ENCODE measurements at places on chromosomes 12 and 14.

DNA sequence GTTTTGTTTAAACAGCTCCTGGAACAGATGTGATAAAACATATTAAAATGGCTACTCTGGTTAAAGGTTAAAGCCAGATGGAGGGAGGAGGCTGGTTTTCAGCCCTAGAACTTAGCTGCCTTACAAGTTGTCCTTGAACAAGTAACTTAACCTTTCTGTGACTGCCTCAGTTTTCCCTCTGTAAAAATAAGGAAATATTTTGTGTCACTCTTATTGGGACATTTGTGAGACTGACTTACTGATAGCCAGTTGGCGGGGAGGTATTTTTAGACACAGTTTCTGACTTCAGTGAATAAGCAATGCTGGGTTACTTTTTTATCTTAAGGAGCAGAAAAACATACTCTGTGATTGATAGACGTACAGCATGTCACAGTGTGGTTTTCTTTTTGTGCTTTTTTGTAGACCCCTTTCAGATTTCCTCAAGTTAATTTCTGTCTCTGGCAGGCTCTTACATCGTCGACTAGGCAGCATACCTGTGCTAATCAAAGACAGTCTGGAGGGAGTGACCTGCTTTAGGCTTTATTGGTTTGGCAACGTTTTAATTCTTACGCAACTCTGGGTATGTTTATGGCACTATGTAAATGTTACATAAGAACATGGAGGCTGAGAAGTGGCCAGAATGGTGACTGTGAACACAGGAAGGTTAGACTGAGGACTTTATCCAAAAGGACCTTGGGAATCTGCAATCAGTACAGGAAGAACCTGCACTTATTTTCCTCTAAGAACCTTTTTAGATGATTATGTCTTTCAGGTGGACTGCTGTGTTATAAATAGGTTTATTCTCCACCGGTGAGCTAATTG lies 3.3 kb downstream of the ACVR1B start:
- no peak for DNase-seq

- DNase-seq = no peak
Measured at GRCh38 chr12:77070800-77071449, 5.6 kb upstream of the E2F7 start.

- no peak for DNase-seq
Measured at GRCh38 chr12:62893276-62893675, 41.7 kb downstream of the PPM1H start.

DNA sequence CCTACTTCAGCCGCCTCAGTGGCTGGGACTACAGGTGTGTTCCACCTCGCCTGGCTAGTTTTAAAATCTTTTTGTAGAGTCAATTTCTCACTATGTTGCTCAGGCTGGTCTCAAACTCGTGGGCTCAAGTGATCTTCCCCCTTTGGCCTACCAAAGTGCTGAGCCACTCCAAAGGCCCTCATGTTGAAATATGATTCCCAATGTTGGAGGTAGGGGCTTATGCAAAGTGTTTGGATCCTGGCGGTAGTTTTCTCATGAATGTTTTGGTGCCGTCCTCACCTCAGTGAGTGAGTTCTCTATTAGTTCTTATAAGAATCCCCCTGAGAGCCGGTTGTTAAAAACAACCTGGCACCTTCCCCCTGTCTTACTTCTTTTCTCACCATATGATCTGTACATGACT lies 784.6 kb downstream of the TMTC2 start:
- DNase-seq = no peak

GRCh38 chr12:93944911-93945310 lies 203.5 kb upstream of the PLXNC1 start:
- DNase-seq = no peak

DNA sequence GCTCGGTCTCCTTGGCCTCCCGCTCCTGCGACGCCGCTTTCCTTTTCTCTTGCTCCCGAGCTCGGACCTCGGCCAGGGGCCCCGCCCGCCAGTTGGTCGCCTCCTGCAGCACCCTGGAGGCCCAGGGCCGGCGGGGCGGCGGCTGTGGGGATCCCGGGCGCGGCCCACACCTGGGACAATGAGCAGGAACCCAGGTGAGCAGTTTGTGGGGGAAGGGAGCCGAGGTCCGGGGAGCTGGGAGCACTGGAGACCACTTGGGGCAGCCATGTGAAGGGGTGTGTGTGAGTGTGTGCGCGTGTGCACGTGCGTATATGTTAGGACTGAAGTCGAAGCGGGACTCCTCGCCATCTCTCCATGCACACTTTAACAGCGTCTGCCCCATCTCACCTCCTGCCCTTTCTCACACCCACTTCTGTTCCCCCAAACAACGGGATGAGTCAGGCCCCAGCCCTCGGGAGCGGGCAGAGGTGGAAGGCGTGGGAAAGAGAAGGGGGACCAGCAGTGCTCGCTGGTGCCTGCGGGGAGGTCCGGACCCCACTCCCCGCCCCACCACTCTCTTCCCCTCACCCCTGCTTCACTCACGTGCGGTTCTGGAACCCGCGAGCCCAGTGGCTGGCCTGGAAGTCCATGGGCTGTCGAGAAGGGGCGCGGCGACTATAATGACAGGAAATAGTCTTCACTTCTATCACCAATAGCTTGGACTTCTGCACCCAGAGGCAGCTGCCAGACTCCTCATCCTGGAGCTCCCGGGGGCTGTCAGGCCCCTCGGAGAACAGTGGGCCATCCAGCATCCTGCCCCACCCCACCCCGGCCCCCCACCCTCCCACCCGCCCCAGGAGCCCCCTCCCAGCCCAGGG lies 450 bp downstream of the DDN start:
- no peak for DNase-seq

GRCh38 chr12:12036901-12037300 lies 33.8 kb upstream of the BCL2L14 start:
- DNase-seq = no peak

DNA sequence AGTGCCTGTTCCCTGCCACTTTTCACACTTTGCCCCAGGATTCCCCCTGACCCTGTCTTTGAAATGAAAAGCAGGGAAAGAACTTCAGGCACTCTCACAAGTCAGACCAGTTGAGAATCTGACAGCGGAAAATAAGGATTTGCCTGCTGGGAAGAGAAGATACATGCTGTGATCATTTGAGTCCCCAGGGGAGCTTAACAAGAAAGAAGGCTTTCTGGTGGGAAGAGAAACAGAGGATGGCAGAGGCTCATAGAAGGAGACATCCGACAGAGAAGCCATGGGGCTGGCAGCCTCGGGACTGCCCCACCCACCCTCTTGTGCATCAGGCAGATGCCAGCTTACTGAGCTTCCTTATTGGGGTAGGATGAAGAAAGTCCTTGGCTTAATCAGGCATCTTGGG lies 11.9 kb downstream of the TTC9 start:
- DNase-seq = no peak

GRCh38 chr12:108712925-108713203 lies 18.5 kb downstream of the CORO1C start:
- DNase-seq = no peak

Data from stimulated activated CD4-positive, alpha-beta T cell treated with anti-CD3 and anti-CD28 coated beads, Interleukin-1b, Interleukin-23, amount 100 ng/mL, for 1 hour (primary cell).